ENCODE measurements at places on chromosomes 12 and 14. TPM values are rescaled to one million over a fixed set of nuclear protein-coding genes. Genes with fewer than 3 reads are reported as not detected.

DNA sequence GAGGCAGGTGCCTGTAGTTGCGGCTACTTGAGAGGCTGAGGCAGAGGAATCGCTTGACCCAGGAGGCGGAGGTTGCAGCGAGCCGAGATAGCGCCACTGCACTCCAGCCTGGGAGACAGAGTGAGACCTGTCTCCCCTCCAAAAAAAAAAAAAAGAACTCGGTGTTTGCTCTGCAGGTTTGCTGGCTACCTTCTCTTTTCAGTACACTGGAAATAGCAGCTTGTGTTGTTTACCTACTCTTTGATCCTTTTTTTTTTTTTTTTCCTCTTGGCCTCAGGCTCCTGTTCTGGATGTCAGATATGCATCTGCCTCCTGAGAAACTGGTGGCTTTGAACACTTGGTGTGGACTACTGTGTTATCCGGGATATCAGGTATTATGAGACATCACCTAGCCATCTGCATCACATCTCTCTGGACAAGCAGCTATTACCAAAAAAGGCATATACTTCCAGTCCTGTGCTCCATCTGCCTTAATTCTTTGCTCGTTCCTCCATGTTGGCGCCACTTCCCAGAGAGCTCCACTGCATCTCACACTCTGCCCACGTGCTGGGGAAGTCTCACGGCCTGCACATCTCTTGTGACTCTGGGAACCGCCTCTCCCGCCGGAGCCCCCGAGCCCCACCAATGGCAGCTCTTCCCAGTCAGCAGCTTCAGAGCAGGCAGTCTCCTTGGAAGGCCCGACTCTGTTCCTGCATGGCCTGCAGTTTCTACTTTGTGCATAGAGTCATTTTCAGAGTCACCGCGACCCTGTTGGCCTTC, 50.9 kb upstream of the TRAF3 start:
- DNase-seq = no peak

DNA sequence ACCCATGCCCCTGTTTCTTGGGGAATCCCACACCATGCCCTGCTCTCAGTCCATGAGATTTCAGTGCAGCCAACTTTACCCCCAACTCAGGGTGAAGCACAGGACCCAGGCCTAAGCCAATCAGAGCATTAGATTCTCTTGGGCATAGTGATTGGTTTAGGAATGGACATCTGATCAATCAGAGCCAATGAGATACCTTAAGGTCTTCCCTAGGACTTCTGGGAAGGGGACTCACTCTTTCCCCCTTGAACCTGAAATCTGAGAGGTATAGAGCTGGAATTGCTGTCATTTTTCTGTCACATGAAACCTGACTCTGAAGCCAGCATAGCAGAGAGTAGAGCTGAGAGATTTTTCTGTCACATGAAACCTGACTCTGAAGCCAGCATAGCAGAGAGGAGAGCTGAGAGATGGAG, 127.1 kb downstream of the ZFP36L1 start:
- no peak for DNase-seq

- peak; percentile 90 for DNase-seq
Observed at GRCh38 chr12:12704593-12705230, 8.7 kb upstream of the GPR19 start.

MFAP5 gene
- total RNA-seq = 0.13 TPM

- DNase-seq = no peak
Observed at GRCh38 chr12:40287369-40287975, 62.7 kb downstream of the LRRK2 start.

PIANP gene
- total RNA-seq = not detected

DNA sequence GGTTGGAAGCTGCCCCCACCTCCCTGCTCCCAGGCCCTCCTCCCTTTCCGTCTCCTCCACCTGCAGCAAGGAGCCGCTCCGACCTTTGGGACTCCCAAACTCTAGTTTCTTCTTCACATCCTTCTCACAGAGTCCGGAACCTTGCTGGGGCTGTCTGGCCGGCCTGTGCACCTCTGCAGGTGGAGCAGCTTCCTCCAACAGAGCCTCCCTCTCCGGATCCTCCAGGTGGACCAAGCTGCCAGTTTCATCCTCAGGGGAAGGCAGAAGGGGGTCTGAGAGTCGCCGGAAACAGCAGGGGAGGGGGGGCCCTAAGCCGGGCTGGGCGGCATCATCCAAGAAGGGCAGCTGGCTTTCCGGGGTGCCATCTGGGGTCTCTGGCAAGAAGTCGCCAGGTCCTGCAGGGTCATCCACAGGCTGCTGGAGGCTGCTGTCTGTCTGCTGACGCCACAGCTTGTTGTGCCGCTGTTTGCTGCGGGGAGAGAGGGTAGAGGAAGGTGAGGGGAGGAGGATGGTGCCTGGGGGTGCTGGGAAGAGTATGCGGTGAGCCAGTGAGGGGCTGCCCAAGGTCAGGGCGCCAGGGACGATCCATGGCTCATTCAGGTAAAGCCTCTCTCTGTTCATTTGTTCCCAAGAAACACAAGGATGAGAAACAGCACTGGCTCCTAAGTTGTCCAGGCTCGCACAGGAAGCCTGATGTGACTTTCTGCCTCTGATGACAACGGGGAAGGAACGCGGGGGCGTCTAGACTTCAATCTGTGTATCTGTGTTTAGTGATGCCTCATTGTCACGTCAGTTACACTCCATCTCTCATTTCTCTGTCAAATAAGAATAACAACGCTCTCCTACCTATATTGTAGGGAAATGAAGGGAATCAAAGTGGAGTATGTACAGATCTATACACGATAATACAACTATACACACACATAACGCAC, 61.3 kb upstream of the CORO1C start:
- no peak for DNase-seq

GRCh38 chr12:101793401-101793800, 37.4 kb downstream of the GNPTAB start:
- no peak for DNase-seq

TROAP gene
- total RNA-seq = 9.6 TPM

DNA sequence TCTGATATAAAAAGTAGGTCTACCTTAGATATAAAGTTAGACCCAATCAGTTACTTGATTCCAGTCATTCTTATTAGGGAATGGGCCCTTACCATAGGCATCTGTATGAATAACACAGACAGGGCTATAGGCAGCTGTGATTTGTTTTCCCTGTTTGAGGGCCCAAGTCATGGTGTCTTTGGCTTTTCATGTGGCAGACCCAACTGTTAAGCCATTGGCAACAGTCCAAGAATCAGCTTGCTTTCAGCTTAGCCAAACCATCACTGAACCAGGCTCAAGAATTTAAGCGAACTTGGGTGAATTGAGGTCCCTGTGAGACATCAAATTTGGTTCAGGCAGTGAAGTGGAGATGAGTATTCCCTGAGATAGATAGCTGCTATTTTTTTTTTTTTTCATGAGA, 111.2 kb downstream of the LRRIQ1 start:
- DNase-seq = no peak

DNA sequence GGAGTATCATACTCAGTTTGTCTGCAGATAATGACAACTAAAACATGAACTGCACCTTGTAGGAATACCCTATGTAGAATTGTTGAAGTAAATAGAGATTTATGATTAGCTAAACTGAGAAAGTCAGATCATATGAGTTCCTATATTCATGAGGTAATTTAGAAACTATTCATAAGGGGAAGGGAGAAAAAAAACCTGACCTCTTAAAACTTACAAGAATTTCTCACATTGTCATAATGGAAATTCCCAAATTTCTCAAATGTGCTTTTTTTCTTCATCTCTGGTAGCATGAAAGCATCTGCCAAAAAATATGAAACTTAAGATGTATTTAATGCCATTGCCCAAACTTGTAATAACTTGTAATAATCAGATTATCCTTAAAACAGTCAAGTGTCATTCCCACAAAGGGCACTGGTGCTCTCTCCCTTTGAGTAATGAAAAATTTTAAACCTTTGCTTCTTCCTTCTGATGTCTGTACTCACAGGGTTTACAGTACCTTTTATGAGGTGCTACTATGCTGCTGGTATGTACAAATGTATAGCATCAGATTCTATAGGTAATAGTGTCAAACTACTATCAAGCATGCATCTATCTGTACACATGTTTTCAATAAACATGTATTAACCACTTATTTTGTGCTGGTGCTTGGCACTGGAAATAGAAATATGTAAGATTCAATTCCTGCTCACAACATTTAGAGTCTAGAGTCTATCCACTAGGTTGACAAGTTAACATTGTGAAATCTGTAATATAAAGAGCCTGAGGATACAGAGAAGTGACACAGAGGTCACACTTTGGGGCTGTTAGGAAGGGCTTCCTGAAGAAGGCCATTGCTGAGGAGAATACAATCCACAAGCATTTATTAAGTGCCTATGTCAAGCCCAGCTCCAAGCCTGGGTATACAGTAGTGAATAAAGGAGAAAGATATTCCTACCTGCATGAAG, 17.4 kb upstream of the DRAM1 start:
- DNase-seq = no peak

APOLD1 gene
- total RNA-seq = 38.9 TPM

TMEM233 gene
- 0.89 TPM for total RNA-seq

TAS2R9 gene
- not detected for total RNA-seq

SYNDIG1L gene
- not detected for total RNA-seq

DNA sequence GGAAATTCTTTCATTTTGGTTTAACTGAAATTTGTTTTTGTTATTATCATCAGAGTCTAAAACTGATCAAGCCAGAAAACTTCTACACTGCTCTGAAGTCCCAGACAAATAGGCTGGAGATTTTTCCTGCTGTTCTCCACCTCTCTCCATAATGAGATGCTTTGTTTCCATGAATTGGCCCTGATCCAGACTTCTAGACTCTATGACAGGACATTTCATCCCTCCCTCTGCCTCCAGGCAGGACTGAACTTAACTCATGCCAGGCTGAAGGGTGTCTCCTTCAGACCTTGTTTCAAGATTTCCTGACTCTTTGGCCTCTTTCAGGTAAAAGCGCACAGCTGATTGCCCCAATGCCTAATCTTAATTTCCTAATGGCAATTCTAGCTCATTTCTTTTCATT, 69.1 kb upstream of the HOXC13 start:
- no peak for DNase-seq

GRCh38 chr12:54412786-54413185, 6.3 kb downstream of the ITGA5 start:
- DNase-seq = peak; percentile 23

DNA sequence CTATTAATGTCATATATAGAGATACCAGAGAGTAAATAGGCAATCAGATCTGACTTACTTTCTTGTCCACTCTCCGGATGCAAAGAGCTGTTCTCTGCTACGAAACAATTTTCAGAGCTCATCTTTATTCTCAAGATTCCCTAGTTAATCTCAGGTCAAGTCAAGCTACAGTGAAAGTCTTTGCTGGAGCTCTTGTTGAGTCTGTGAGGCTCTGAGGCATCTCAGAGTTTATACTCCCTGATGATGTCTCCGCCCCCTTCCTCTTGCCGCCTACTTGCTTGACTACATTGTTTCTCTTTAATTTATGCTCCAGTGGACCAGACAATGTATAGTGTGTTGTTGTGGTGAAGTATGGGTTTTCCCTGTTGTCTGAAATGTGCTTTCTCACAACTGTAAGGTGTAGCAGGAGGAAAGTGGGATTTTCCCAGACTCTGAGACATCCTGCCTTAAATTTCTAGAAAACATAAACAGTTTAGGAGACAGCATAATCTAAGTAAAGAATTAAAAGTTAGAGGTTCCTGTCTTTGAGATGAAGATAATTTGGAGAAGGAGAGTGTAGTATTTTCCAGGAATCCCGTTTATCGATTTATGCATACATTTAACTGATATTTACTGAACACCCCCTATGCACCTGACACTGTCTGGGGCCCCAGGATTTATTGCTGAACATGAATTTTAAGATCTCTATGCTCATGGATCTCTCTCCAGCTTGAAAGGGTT, at the start of gene CD69:
TSS of gene CD69 (minus strand) at position 203 of the 720 bp plus-strand sequence. CDS start at position 122, 81 bp downstream.
- DNase-seq = no peak

DNA sequence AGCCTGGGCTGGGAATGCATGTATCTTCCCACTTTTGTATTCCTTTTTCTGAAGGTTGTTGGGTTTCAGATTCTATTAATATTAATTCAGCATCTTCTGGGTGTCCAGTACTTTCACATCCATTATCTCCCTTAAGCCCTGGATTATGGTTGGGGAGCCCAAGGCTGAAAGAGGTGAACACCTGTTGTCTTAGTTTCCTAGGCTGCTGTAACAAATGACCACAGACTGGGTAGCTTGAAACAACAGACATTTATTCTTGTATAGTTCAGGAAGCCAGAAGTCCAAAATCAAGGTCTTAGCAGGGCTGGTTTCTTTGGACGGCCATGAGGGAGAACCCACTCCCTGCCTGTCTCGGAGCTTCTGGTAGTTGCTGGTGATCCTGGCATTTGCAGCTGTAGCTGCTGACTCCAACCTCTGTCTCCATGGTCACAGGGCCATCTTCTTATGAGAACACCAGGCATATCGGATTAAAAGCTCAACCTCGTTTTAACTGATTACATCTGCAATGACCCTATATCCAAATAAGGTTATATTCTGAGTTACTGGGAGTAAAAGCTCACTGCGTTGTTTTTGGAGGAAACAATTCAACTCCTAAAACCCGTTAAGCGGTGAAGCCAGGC, 68.2 kb upstream of the CLMN start:
- no peak for DNase-seq

DNA sequence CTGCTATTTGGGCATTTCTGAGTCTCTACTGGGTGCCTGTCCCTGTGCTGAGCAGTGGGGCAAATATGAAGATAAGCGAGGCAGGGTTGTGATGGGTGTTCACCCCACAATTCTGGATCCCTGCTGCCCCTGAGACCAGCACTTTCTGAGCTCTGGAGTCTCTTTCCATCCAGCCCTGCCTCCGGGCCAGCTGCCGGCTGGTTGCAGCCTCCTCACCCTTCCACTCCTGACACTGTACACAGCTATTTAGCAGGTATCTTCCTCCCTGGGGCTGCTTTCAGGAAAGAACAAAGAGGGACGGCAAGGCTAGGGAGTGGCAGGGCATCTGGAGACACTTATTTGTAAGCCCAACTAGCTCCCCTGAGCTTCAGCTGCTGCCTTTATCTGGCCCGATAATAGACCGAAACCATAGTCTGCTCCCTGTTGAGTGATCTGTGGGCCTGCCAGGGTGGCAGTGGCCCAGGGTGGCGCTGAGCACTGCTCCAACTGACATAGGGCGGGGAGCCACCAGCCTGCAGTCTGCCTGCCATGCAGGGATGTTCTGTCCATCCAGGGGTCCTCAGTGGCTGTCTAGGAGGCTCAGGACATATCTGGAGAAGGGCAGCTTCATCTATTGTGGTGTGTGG, 7.6 kb upstream of the KRT80 start:
- DNase-seq = no peak

EVL gene
- 13.0 TPM for total RNA-seq

CPSF6 gene
- 17.1 TPM for total RNA-seq
